Esophagus mucosa (tissue), 1 donor: ENCODE measurements at places on chromosomes 3 and 15. TPM values are rescaled to one million over a fixed set of nuclear protein-coding genes. Genes with fewer than 3 reads are reported as not detected.
A peak's percentile ranks its signal among the peaks of the same experiment; 100 is the strongest.

VGLL3 gene
- total RNA-seq: 1.6 TPM

DNA sequence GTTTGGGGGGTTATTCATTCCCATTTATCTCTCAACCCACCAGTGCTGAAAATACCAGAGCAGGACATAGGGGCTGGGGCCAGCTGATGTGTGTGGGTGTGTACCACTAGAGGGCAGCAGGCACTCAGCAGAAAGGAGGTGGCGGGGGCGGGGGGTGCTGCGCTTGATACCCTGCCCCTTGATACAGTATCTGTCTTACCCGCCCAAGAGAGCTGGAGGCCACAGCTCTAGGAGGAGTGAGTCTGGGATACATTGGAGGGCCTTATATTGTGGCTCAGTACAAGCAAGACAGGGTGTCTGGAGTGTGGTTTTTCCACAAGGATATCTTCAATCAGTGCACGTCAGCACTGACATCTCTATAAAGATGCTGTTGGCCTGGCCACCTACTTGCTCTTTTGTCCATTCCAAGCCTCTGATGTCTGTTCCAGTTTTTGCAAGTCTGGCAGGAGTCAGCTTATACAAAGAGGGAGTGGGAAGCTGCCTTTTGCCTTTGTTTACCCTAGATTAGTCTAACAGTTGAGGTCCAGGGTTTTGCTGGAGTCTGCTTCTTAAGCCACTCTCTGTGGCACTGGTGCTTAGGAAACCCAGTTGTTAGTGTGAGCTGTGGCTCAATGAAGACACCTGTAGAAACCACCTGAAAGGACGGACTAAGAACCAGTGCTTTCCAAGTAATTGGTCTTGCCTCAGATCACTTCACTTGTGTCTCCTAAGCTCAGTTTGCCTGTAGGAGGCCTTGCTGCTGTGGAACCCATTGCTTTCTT, 1.5 kb upstream of the RBM15B start:
- no peak for ATAC-seq

GRCh38 chr15:52980446-52980845, 190.3 kb upstream of the ONECUT1 start:
- ATAC-seq: no peak

DNA sequence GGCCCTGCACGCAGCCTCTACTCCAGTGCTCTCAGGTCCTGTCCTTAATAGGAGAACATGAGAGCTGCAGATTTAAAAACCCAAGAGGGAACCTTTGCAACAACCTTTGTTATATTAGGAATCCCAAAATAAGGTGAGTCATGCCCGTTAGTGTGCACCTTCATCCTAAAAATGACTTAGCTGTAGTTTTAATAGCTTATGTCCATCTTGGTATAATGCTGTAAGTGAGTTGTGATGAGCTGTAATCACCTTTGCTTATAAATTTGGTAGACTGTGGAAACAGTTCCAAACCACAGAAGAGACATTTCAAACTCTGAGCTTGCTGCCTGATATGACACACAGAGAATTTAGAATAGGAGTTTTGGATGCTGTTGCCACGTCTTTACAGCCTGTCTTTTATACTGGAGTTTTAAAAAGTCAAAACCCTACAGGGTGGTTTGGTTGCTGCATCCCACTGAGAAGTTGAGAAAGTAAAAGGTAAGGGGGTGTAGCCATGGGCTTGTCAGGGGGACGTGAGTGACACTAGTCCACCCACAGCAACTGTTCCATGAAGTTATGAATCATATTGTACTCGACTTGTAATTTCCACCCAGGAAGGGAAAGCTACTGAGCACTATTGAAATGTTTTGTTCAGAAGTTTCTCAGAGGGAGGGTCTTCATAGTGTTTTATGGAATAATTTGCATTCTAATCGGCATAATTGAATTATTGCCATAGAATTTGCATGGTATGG, 27.4 kb upstream of the CD47 start:
- ATAC-seq: no peak

CCRL2 gene
- total RNA-seq: 0.24 TPM

DNA sequence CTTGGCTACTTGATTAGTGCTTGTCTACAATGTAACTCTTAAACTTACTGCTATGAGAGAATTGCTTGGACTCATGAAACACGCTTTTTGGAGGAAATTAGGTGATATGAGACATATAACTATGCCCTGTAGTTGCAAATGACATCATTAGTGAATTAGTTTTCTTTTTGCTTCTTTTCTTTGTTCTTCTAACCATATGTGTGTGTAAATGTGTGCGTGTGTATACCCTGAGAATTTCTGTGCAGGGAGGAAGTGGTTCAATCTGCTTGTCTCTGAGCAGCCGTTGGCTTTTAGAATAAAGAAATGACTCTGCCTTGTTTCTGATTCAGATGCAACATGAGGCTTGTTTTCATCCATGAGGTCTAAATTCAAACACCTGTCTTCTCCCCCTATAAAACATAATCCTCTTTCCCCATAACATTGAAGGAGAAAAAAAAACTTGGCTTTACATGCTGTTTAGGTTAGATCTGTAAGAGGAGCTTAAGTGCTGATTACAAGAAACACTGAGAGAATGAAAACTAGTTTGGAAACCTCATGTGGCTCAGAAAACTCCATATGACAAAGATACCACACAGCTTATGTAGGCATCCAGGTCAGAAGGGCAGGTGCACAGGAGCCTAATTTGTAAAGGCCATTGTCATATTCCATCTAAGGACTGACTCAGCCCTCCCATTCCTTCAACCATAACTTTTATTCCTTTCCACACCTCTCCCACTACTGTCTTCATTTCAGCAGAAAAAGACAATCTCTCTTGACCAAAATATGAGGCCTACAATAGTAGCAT, 30.5 kb upstream of the BLM start:
- no peak for ATAC-seq

SNUPN gene
- 12.1 TPM for total RNA-seq

GRCh38 chr15:47577461-47577860, 139.8 kb upstream of the SEMA6D start:
- ATAC-seq: no peak

LRRC34 gene
- 0.24 TPM for total RNA-seq

DNA sequence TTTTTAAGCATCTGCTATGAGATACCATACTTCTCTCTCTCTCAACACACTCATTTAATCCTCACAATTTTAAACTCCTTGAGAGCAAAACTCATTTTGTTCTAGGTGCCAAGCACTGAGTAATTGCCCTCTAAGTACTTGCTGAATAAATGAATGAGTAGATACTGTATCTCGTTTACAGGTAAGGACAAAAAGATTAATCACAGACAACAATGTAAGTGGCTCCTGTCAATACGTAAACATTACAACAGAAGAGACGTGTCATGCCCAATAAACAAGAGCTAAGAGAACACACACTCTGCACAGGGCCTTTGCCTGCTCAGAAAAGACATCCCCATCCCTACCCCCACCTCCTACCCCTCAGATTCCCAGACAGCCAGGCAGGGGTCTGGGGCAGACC, 59.8 kb downstream of the CHSY1 start:
- ATAC-seq: no peak

DNA sequence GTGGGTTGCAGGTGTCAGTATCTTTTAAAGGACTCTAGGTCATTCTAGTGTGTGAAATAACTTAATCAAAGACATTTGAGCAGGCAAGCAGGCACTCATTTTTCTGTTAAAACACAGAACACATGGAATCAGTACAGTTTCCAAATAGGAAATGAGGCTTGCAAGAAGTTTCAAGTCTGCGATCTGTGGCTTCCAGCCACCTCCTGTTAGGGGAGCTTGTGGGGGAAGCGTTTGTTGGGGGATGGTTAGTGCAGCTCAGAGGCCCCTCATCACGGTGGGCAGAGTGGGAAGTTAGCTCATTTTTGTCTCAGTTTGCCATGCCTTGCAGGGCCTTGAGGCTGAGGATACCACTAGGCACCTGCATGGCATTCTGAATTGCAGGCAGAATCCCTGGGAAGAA, 59.9 kb downstream of the SLC6A11 start:
- no peak for ATAC-seq

GRCh38 chr3:189467451-189467850, 163.7 kb upstream of the TP63 start:
- ATAC-seq: no peak

DNA sequence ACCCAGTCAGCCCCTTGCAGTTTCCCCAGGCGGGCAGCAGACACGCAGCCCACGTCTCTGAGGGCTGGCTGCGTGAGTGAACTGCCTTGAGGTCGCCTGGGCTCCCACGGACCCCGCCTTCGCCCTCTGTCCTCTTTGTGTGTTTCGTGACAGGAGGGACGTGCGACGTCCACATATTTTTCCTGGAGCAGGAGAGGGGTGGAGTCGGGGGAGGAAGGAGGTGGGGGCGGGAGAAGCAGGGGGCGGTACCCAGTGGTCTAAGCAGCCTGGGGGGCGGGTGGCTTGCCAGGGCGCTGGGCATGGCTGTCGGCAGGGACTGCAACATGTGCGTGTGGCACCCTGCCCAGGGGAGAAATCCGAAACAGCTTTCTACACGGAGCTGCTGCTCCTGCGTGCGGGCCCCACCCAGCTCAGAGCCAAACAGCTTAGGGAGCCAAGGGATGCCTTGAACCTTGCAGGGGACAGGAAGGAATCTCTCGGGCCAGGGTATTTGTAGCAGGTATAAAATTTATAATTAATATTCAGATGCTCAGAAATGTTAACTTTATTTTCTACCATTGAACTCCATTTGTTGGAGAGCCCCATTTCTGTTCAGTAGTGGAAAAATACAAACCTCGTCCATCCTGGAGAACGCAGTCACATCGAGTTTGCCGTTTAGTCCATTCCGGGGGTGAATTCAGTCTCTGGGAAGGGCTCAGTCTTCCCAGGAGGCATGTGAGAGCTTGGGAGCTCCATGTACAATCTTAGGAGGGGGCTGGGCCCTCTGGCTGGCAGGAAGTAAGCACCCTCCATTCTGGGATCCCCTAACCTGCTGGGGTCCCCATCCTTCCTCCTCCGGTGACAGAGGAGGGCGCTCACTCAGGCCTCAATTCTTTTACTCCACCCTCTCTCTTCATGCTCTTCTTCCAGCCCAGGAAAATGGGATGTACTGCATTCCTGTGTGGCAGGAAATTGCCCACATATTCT, 79.1 kb upstream of the MEF2A start:
- peak; percentile 81 for ATAC-seq

- peak; percentile 69 for ATAC-seq
These were observed 140.2 kb downstream of the ITPR1 start for GRCh38 chr3:4633078-4634004.

- no peak for ATAC-seq
These were observed 346.3 kb downstream of the DIPK2A start for GRCh38 chr3:144317961-144318360.

SCAANT1 gene
- not detected for total RNA-seq

DNA sequence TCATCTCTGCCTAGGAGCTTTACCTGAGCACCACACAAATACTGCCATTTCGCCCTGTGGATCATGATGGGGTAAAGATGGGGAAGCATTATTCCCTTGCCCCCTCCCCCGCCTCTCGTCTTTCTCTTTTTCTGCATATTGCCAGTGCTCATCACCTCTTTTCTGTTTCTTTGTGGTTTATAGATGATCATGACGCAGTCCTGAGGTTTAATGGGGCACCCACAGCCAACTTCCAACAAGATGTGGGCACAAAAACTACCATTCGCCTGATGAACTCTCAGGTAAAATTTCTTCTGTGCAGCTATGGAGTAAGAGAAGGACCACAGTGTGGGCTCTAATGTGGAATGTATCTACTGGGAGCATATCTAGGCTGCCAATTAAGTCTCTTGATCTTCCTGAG, 88.2 kb downstream of the RPL39L start:
- ATAC-seq: no peak

DNA sequence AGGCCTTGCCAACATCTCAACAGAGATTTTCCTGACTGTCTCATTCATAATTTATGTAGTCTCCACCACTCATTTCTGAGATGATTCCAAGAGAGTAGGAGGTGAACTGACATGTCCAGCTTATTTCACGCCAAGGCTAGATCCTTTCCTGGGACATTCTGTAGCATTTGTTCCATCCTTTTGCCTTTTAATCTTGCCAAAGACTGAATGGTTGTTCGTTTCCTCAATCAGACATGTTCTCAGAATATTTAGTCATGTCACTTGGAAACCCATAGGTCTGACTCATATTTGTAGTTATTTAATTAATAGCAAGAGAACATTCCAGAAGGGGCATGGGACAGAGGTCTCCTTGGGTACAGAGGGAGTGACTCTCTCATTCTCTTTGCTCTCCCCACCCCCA, 80.9 kb downstream of the DHX36 start:
- no peak for ATAC-seq

DNA sequence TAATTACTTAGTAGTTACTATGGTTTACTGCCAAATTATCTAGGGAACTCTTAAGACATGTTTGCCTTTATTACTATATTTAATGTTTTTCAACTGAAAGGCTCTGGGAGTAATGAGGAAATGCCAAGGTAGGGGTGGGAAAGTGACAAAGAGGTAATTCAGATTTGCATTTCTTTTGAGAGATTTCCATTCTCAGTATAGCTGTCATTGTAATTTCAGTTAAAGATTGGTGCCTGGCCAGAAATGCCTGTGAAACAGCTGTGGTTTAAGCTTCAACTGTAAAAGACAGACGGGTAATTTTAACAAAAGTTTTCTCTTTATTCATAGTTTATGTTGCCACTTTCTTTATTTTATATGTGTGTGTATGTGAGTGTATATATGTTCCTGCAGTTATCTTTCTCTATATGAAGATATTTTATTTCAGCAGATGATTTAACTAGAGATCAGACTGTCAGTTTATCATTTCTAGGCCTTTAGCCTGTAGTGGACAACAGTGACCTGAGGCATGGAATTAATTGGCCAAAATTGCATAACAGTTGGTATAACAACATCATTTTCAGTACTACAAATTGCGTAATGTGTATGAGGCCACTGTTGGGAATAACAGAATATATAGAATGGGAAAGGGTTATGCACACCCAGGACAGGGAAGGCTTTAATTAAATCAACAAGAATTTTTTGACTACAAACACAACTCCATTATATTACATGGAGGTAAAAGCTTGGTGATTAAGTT, 119.0 kb downstream of the BBX start:
- no peak for ATAC-seq

HRG gene
- total RNA-seq: 0.12 TPM

VEPH1 gene
- 0.40 TPM for total RNA-seq

FURIN gene
- total RNA-seq: 30.6 TPM

SLC9C1 gene
- not detected for total RNA-seq

ATXN7 gene
- total RNA-seq: 21.9 TPM

GRCh38 chr15:47548231-47548630, 169.1 kb upstream of the SEMA6D start:
- ATAC-seq: no peak

DNA sequence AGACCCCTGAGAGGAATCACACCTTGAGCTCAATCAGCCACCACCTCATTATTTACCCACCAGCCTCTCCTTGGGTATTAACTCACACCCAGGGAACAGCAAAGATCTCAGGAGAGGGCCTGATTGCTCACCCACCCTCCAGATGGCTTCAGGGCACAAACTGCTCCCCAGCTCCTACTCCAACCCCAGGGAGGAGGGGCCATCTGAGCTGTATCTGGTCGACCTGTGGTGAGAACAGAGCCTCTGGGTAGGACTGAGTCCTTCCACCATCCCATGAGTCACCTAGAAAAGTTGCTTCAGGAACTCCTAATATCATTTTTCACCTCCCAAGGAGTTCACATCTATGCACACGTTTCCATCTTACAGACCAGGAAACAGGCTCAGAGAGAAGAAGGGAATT, 44.8 kb upstream of the HES1 start:
- ATAC-seq: peak; percentile 86

- no peak for ATAC-seq
These were observed 272.5 kb upstream of the ARHGEF26 start for GRCh38 chr3:153848702-153849101.
